Astrocyte of the hippocampus (primary cell): ENCODE measurements at places on chromosomes 5 and 9.

DNA sequence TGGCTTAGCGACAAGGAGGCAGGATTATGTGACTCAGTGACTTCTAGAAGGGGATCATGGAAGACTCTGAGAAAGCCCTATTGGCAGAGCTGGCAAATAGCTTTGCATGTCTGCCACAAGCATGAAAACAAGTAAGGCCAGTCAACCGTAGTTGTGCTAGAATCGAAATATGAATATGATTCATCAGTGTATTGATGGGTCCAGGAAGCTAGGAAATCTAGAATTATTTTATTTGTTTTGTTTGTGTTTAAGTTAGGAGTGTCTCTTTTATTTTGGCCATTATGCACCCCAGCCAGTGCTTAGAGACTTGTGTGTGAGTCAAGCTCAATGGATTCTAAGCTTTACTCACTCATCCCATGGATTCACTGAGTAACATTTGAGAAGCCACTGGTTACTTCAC, 3.8 kb upstream of the ITGA2 start:
- DNase-seq: no peak

DNA sequence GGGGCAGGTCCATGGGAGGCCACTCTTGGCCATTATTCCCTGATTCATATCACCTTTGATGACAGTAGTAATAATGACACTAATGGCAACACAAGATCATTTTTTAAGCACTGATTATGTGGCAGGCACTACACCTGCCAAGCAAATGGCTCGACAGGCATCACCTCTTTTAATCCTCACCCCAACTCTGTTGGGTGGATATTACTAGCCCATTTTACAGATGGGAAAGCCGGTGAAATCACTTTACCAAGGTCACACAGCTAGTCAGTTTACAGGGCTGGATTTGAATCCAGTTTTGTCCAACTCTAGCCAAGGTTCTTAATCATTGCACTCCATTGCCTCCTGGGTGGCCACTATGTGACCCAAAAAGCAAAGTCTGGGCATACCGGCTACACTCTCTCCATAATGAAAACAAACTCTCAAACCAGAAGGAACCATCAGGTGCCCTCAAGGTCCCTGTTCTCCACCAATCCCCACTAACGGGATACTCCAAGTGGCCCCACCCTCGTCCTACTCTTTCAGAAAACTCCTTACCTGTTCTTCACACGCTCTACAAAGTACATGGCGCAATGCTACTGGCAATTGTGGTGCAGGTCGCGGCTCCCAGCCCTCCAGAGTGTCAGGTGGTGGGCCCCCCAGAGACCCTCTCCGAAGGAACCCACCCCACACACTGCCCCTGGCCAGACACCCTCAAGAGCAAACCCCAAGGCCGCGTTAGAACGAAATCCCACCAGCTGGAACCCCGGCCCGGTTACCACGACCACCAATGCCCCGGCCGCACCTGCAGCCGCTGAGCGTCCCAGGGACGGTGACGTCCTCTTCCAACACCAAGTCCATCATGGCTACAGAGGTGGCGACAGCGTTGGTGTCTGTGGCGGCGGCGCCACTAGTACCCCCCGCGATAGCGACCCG, 572 bp downstream of the CDK5RAP2 start:
- peak; percentile 29 for DNase-seq

DNA sequence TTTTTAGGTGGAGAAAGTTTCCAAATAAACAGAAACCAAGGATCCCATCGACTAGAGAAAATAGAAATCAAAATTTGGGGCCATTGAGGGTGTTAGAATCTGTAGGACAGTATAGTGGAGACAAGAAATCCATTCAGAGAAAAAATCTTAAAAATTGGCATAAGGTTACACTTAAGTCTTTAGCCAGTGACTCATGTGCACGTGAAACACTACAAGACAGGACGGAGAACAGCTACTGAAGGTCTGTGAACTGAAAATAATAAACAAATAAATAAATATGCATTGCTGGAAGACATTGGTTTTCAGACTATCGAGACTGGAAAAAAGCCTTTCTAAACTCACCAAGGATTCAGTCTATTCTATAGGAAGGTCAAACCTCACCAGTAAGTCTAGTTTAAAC, 1955.5 kb downstream of the MAT2B start:
- no peak for DNase-seq

- no peak for DNase-seq
Observed at GRCh38 chr9:131470581-131470991, 32.1 kb upstream of the POMT1 start.

DNA sequence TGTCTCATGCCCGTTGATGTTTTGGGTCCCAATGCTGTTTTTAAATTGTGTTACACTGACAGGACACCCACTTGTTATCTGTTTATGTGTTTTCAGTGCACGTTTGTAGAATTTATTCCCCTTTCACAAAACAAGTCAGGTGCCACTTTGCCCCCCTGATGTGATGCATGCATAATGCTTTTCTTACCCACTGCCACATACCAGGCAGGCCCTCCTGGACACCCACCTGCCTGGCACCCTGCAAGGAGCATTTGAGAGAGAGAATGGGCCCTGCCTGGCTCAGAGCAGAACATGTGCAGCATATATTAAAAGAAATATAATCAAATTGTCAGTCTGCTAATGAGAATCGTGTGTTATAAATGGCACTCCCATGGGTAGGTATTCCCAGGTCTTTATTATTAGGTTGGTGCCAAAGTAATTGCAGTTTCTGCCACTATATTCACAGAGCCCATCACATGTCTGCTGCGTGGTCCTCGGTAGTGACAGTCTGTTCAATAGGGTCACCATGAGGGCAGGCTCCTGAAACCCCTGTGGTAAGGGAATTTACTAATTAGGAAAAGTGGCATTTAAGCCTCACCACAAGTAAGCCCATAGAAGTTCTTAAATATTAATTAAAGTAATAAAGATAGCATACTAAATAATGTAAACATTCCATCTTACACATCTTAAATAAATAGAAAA, 52.2 kb upstream of the CKMT2 start:
- DNase-seq: no peak

GRCh38 chr9:70285246-70285645, 26.5 kb downstream of the SMC5 start:
- no peak for DNase-seq

GRCh38 chr9:78103971-78104433, 72.4 kb upstream of the GNAQ start:
- DNase-seq: no peak

GRCh38 chr9:126675147-126675467, 61.4 kb downstream of the LMX1B start:
- DNase-seq: no peak

DNA sequence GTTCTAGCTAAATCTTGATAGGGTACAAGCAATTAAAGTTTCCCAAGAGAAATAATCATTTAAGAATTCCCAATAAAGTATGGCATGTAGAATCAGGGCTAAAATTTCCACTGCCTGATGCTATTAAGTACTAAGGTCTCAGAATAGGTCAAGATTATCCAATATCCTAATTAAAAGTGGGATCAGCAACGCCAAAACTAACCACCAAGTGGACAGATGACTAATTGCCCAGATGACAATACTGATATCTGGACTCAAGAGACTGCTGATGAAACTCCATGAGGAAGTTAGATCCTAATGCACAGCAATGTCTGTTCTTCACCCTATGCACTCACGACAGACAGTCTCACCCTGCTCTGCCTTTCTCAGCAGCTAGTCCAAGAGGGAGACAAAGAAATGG, 14.3 kb downstream of the DEPDC1B start:
- no peak for DNase-seq

- DNase-seq: peak; percentile 33
Observed at GRCh38 chr5:2149195-2149539, 266.4 kb upstream of the IRX4 start.

- DNase-seq: peak; percentile 30
Observed at GRCh38 chr9:109022873-109023272, 9.6 kb upstream of the CTNNAL1 start.

DNA sequence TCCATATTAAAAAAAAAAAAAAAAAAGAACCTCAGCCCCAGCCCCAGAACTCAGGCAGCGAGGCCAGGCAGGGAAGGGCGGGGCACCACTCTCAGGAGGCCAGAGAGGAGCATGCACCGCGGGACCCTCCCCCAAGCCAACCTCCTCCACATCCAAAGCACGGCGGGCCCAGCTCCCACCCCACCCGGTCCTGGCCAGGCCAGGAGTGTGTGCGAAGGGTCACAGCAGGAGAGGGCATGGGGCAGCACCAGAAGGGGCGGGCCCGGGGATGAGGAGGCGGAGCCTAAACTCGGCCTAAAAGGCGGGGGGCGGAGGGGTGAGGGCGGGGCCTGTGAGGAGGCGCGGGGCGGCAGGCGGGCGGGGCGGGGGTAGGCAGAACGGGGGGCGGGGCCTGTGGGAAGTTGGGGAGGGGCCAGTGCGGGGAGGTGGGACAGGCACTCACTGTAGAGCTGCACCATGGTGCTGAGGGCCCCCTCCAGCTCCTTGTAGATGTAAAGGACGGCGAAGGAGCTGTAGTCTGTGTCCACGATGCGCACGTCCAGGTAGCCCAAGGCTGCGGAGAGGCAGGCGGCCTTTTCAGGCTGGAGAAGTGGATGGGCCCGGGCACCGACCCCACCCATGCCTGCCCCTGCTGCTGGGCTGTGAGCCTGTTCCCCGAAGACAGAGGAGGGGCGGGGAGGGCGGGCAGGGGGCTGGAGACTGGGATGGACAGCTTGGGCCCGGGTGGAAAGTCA, 1.2 kb downstream of the LCN15 start:
- DNase-seq: peak; percentile 44

DNA sequence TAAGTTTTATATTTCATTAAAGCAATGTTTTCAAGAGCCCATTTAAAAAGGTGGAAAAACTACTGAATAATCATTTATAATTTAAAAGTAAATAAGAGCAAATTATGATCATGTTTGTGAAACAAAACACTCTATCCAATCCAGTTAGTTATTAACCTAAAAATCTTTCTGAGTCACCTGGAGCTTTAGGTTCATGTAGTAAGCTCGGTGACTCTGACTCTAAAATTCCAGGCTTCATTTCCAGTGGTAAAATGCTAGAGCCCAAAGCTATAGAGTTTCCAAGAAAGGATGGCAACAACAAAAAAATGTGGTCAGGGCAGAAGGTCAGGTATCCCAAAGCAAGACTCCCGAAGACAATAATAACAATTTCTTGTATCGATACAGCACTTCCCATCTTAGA, 76.1 kb upstream of the SPOCK1 start:
- no peak for DNase-seq

DNA sequence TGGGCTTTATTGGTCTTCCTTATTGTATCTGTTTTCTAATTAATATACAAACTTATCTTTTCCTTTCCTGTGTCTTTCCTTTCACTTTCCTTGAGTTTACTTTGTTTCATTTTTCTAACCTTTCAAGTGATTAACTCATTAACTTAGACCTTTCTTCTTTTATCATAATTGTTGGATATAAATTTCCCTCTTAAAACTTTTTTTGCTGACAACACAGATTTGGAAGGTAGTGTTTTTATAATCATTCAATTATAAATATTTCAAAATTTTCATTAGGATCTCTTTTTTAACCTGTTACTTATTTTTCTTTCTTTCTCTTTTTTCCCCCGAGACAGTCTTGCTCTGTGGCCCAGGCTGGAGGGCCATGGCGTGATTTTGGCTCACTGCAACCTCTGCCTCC, 6.9 kb upstream of the ZBTB43 start:
- no peak for DNase-seq

GRCh38 chr9:27792971-27793689, 219.8 kb upstream of the C9orf72 start:
- no peak for DNase-seq

GRCh38 chr5:23139338-23140171, 286.4 kb upstream of the CDH12 start:
- peak; percentile 1 for DNase-seq

DNA sequence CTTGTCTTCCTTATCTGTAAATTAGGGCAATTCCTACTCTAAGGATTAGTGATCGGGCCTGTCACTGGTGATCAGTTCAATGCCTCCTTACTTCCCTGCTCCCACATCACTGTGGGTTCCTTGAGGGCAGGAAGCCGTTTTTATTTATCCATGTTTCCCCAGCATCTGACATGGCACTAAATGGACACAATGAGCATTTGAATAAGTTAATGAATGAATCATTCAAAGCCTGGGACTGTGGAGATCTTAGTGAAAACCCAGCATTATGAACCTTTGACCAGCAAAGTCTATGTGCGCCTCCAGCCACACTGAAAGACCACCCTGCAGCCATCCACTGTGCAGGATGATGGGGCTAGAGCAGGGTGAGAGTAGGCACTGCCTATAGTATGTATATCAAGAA, 11.6 kb downstream of the COL15A1 start:
- no peak for DNase-seq

DNA sequence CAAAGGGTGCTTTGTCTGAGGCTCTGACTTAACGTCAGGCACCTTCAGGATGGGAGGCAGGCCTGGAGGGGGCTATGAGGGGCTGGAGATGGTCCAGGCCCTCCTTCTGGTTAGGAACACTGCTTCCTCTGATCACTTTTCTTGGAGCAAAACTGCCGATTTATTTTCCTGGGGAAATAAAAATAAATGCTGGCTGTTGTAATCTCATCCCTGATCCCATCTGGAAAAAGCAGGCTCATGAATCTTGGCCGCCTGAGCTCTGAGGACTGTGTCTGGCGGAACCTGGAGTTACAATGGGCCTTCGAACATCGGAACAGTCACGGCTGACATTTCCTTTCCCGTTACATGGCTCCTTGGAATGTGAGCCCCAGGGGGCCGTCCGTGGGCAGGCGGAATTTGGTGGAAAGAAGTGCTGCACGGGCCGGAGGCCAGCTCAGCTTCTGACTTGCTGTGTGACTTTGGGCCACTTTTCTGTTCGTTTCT, 157.8 kb downstream of the RGS3 start:
- DNase-seq: peak; percentile 97

DNA sequence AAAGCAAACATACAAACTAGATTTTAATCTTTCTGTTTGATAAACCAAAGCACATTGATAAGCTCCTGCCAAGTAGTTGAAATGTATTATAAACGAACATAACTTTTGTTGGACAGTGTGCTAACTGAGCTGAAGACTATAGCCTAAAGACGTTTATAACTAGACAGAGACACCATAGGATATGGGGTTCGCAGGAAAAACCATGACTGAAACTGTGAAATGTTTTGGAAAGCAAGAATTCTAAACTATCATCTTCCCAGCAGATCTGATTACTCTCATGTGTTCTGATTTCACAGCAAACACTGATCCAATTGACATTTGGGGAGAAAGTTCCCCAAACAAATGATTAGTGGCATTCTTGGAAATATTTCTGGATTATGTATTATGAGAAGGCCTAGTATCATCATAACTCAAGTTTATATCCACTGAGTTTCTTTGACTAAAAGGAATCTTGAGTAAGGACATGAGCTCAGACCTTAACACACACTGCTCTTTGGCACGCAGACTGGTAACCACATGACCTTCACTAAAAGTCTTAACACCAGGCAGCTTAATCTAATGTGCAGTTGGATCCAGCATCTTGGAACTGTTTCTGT, 375.2 kb downstream of the ZNF608 start:
- DNase-seq: no peak

- no peak for DNase-seq
Observed at GRCh38 chr5:149156435-149157083, 15.3 kb downstream of the ABLIM3 start.

GRCh38 chr5:107300721-107301327, 369.9 kb downstream of the EFNA5 start:
- peak; percentile 10 for DNase-seq

- no peak for DNase-seq
Observed at GRCh38 chr9:4663956-4664355, 1.9 kb downstream of the PLPP6 start.
